Activated CD8-positive, alpha-beta memory T cell treated with anti-CD3 and anti-CD28 coated beads for 1 hour (primary cell): ENCODE measurements at places on chromosomes 16 and 17.
A peak's percentile ranks its signal among the peaks of the same experiment; 100 is the strongest.

DNA sequence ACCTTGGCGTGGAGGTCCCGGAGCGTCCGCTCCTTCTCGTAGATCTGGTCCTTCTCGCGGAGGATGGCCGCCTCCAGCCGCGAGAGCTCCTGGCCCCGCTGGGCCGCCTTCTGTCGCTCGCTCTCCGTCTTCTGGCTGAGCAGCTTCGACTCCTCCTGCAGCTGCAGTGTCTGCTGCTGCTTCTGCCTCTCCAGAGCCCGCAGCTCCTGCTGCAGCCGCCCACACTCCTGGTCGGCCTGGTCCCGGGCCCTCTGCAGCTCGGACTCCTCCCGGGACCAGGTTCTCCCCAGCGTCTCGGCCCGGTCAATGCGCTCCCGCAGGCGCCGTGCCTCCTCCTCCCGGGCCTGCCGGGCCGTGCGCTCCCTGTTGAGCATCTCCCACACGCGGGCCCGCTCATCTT is 7.6 kb downstream of the CDK3 start:
- no peak for DNase-seq

- DNase-seq, result no peak
These were observed 6.0 kb downstream of the ARHGAP23 start for GRCh38 chr17:38434178-38434665.

DNA sequence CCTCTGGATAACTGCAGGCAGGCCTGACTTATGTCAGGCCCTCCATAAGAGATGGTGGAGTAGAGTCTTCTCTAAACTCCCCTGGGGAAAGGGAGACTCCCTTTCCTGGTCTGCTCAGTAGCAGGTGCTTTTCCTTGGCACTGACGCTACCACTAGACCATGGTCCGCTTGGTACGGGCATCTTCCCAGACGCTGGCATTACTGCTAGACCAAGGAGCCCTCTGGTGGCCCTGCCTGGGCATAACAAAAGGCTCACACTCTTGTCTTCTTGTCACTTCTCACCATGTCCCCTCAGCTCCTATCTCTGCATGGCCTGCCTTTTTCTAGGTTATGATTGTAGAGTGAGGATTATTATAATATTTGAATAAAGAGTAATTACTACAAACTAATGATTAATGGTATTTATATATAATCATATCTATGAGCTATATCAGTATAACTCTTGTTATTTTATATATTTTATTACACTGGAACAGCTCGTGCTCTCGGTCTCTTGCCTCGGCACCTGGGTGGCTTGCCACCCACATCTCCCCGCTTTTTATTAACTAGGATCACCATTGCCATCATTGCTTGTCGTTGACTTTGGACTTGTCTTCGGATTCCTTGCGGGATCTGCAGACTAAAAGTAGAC is 59.8 kb upstream of the ARL4D start:
- peak; percentile 35 for DNase-seq

GRCh38 chr17:4934173-4934979 is 2.3 kb downstream of the GP1BA start:
- DNase-seq, result no peak

DNA sequence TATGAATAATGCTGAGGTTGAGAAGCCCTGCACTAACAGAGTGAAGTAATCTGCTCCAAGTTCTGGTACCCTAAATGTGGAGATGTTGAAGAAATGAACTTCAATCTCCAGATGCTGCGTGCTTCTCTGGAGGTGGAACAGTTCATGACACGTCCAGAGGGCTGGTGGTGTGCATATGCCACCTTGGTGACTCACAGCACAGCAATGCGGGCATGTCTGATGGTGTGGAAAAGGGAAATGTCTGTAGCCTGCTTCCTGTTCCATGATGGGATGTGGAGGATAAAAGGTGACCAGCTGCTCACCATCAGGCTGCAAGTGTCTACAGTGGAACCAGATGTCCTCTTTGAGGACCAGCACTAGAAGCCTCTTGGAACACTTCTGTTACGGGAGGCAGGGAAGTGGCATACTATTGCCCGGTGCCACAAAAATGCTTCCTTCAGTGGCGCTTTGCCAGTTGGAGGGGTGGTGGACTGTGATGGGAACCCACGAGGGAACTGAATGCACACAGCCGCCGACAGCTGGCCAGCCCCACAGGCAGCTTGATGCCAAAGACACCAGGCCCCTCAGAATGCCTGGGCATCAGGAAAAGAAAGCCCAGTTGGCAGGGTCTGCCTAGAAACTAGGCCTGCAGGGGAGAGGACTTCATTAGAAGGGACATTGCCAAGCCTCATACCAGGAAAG is 19.9 kb downstream of the SNX11 start:
- no peak for DNase-seq

DNA sequence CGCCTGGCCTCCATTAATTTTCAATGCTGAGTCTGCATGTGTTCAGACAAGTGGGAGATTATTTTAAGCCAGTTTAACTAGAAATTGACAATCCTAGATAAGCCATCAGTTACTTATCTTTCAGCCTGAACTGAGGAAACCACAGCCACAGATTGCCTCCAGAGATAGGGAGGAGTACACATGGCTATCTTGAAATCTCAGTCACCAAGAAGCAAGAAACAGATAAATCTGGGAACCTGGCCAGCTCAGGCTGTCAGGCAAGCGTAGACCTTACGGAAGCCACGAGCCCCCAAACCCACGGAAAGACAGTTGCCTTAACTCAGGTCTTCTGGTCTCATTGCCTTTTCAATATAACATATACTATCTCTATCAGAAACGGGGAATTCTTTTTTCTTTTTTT is 2.0 kb upstream of the GLG1 start:
- DNase-seq, result peak; percentile 30

DNA sequence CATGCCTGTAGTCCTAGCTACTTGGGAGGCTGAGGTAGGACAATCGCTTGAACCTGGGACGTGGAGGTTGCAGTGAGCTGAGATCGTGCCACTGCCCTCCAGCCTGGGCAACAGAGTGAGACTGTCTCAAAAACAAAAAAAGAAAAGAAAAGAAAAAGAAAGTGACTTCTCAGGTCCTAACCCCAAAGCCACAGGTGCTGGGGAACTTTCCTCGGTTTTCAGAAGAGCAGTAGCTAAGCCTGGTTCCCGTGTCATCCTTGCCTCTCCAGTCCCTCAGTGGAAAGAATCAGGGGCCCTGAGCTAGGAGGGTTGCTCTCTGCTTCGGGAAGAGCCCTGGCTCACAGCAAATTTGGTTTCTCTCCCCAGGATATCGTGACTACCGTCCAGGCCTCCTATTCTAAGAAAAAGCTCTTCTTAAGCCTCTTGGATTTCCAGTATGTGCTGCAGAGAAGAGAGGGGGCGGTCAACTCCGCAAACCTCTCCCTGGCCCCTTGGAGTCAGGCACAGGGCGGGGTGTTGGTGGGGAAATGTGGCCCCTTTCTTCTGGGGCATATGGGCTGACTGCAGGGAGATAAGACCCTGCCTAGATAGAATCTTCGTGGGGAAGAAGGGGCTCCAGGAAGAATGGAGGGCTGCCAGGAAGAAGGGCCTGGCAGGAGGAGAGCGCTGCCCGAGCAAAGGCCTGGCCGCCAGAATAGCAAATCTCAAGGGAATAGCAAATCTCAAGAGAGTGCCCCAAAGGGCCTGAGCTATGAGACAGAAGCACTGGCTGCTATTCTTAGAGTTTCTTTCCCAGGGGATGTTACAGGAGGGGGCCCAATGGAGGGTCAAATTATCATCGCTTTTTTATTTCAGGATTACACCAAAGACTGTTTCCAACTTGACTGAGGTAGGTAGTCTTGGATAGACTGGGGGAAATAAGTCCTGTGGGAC is 8.3 kb upstream of the NLRC5 start:
- no peak for DNase-seq

- no peak for DNase-seq
These were observed 5.3 kb upstream of the CCL1 start for GRCh38 chr17:34368196-34368945.

DNA sequence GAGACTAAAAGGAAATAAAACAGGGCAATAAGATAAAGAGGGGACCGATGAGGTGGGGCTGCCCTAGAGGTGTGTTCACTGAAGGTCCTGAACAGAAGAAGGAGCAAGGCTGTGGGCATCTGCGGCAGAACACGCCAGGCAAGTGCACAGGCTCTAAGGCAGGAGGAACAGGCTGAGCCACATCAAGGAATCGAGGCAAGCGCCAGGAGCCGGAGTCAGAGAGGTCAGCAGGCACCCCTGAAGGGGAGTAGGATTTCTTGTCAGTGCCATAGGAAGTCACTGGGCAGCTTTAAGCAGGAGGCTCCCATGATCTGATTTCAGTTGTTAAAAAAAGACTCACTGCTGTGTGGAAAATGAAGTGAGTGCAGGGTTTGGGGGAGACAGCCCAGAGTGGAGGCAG is 186.5 kb downstream of the KATNIP start:
- no peak for DNase-seq
